ENCODE measurements at places on chromosomes 7 and 10.

DNA sequence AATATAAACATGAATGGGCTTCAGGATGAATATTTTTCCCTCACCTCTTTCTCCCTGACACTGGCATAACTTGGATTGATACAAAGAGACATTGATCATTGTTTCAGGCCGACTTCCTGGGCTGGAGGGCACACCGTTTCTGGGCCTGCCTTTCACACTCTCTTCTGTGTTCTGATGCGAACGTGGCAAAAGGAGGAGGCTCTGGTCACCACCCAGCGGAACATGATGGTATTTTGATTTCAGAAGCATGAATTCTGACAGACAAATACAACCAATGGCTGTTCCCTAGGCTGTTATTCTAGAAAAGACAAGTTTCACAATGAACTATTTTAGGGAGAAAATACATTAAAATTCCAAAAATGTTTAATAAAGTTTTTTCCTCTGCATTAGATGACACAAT is 534.5 kb upstream of the MKI67 start:
- no peak for DNase-seq

DNA sequence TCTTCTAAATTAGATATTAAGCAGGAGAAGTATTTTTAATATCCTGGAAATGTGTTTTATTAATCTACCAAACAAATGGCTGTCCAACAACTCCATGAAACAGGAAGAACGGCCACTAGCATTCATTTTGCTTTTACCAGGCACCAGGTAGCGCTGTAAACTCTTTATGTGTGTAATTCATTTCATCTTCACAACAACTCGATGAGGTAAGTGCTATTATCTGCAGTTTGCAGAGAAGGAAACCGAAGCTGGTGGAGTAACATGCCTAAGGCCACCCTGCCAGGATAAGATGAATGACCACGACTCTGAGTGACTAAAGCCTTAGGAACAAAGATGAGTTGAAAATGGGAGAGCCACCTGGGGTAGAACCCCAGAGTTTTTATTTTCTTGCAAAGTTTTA is 101.2 kb downstream of the KIAA1217 start:
- DNase-seq = no peak

GRCh38 chr7:130419658-130420057 is 21.2 kb downstream of the CEP41 start:
- no peak for DNase-seq

GRCh38 chr10:1358860-1359625 is 302.9 kb downstream of the WDR37 start:
- no peak for DNase-seq

DNA sequence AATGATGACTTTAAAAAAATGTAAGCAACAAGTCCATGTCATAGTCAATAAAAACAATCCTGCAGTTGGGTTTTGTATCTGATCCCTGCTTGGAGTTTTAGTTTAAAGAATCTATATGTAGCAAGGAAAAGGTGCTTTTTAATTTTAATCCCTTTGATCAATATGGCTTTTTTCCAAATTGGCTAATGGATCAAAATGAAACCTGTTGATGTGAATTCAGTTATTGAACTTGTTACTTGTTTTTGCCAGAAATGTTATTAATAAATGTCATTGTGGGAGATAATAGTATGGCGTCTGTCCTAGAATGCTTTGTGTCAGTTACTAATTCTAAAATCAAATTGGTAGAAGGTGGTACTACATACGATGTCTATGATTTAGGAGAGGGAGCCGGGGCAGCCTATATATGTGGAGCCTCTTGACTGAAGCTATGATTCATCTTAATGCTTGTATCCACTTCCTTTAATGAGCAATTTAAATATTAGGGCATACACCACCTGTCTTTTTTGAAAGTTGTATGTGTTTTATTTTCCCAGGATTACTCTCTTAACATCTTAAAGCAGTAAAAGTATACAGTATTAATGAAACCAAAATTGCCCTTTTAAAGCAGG is 10.3 kb upstream of the PBLD start:
- DNase-seq = no peak

- no peak for DNase-seq
Observed at GRCh38 chr10:7388602-7389001, 22.2 kb downstream of the SFMBT2 start.

- DNase-seq = peak; percentile 26
Observed at GRCh38 chr7:111168182-111168581, 77.3 kb downstream of the LRRN3 start.

- no peak for DNase-seq
Observed at GRCh38 chr7:80905334-80905733, 13.5 kb downstream of the SEMA3C start.

GRCh38 chr10:126331101-126331500 is 57.2 kb downstream of the ADAM12 start:
- DNase-seq = no peak

- no peak for DNase-seq
Observed at GRCh38 chr10:54081950-54082349, 719.1 kb downstream of the PCDH15 start.

GRCh38 chr10:132158122-132158741 is 28.5 kb upstream of the DPYSL4 start:
- no peak for DNase-seq

- no peak for DNase-seq
Observed at GRCh38 chr10:79285315-79286197, 61.7 kb upstream of the PPIF start.

DNA sequence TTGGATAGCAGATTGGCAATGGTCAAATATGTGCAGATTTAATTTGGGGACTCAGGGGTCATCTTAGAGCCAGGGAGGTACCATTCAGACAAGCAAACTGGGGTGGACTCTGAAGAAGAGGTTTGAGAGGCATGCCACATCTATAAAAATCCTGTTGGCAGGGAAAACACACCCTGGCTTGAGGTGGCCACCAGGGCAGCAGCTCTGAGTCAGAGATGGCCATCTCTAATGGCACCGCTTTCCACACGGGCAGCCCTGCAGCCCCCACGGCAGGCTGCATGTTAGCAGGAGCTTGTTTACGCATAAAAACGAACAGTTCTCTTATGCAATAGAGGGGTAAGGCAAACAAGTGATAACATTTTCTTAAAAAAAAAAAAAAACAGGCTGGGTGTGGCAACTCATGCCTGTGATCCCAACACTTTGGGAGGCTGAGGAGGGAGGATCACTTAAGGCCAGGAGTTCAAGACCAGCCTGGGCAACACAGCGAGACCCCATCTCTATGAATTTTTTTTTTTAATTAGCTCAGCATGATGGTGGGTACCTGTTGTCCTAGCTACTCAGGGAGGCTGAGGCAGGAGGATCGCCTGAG is 14.9 kb downstream of the DLG5 start:
- no peak for DNase-seq

GRCh38 chr10:110860576-110861241 is 11.0 kb upstream of the PDCD4 start:
- no peak for DNase-seq

DNA sequence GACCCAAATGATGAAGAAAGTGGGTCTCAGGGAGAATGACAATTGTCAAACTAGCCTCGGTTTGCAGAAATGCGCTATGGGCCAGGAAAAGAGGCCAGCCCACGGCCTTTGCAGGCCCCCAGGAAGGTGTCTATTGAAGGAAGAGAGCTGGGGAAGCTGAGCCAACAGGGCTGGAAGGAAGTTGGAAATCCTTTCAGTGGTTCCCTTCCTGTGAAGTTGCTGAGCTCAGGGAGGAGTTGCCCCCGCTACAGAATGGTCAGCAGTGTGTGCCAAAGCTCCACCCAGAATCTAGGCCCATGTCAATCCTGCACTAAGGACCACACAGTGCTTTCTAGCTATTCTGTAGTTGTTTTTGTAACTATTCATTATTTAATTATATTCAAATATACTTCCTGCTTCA is 91.6 kb upstream of the ANLN start:
- DNase-seq = no peak

DNA sequence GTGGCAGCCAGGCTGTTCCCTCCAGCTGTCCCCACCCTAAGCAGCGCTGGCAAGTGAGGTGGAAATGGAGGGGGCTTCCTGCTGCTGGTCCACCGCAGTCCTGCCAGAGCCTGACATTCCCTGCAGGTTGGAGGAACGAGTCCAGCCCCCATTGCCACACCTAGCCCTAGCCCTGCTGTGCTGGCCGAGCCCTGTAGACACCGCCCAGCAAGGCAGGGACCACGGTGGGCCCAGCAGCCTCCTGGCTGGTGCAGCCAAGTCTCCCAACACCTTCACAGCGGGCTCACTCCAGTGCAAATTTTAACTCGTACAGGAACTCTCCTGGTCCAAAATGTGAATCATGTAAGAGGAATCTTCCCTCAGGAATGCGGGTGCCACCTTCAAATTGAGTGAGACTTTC is 116.3 kb downstream of the PAXIP1 start:
- no peak for DNase-seq

DNA sequence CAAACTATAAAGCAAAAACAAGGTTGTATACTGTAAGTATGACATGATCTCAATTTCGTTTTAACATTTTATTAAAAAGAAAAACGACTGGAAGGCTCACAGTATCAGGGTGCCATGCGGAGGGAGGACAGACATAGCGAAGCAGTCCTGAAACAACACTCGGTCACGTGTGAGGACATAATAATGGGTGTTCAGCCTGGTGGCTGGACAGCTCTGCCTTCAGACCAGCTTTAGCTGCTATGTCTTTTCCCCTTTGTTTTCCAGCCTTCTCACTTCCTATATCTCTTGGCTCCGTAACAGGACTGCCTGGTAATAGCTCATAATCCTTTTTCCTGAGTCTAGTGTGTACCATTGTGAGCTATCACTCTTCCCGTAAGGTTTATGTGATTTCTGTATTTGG is 18.4 kb upstream of the KLF14 start:
- DNase-seq = no peak

DNA sequence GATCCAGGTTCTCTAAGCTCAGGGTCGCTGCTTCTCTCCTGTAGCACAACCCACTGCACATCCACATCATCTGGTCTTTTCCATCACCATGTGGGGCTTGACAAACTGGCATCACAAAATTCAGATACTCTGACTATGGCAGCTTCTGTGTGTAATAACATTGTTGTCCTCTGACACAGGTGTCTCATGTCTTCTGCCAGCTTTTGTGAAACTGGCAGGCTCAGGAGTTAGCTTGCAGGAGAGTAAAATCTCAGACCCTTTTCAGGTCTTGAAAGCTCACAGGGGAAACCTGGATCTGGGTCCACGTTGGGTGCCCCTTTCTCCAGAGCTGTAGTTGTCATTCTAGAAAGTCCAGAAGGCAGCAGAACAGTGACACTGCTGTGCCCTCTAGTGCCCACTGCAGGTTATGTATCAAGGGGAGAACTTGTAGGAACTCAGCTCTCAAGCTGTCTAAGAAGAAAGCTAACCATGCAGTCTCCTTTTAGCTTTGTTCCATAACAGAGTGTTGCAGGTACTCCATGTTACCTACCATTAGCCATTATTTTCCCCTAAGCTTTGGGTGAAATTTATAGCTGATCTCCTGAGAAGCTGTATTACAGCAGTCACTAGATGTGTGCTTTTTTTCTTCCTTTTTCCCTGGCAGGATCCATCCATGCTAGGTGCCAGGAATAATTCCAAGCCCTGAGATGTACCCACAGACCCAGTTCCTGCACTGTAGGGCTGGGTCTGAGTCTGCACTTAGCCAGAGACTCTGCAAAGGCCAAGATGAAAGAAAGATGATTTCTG is 102.7 kb downstream of the ZNF248 start:
- DNase-seq = no peak

DNA sequence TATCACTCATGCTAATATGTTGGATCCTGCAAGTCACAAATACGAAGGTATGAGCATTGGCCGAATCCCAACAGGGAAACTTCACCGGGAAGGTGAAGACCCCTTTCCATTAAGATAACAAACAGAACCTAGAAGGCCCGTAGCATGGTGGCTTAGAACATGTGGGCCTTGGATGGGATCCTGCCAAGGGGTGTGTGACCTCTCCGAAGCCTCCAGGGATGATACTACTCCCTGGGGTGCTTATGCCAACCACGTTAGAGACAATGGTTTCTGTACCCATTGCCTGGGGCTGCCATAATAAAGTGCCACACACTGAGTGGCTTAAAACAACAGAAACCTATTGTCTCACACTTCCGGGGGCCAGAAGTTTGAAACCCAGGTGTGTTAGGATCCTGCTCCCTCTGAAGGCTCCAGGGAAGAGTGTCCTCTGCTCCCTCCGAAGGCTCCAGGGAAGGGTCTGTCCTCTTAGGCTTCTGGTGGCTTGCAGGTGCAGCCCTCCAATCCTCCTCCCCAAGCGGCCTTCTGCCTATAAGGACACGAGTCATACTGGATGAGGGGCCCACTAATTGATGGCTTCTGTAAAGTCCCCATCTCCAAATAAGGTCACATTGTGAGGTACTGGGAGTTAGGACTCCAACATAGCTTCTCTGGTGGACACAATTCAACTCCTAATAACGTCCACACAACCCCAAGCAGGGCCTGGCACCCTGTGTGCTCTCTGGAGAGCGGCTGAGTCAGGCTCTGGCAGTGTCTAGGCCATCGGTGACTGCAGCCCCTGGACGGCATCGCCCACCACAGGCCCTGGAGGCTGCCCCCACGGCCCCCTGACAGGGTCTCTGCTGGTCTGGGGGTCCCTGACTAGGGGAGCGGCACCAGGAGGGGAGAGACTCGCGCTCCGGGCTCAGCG is 992 bp upstream of the MGMT start:
- DNase-seq = no peak

- no peak for DNase-seq
Observed at GRCh38 chr10:121414366-121415062, 183.7 kb downstream of the FGFR2 start.

GRCh38 chr7:70307544-70308106 is 709.4 kb downstream of the AUTS2 start:
- no peak for DNase-seq

DNA sequence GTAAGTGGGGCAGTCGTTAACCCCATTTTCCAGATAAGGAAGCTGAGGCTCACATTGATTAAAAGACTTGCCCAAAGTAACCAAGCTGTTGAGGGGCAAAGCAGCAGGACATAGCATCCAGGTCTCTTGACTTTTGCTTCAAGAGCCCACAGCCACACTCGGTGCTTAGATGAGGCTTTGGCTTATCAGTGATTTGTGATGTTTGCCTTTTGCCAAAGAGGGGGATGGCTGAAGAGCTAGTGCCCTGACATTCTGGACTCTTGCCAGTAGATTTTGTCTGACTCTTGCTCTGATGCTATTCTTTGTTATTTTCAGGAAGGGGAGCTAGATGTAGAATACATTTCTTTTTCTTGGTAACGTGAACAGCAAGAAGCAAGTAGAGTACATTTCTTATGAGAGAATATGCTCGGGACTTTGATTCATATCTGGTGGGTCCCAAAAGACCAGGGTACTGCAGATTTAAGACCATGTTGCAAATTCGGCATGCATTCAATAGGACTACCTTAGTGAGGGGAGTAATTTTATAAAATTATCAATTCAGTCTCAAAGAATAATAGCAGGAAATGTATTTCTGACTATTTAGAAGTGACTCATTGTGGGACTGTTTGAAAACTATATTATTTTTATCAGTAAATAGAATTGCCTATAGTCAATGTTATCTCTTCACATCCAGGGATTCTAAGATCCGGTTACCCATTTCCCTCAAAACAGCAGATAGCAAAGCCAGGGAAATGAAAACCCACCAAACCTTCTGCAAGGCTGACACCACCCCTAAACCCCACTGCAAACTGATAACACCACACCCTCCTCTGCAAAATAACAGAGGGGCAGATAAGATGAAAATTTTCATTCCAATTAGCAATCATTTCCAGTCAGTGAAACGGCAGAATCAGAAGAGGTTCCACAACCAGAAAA is 180.0 kb upstream of the BMPER start:
- DNase-seq = no peak

GRCh38 chr7:131604841-131605279 is 48.4 kb upstream of the PODXL start:
- no peak for DNase-seq

Data from NCI-H1930 (cell line).